Panc1 (cell line): ENCODE measurements at places on chromosomes 3 and 15.

- no peak for DNase-seq
Observed at GRCh38 chr3:52327486-52328290, 11.6 kb downstream of the DNAH1 start.

DNA sequence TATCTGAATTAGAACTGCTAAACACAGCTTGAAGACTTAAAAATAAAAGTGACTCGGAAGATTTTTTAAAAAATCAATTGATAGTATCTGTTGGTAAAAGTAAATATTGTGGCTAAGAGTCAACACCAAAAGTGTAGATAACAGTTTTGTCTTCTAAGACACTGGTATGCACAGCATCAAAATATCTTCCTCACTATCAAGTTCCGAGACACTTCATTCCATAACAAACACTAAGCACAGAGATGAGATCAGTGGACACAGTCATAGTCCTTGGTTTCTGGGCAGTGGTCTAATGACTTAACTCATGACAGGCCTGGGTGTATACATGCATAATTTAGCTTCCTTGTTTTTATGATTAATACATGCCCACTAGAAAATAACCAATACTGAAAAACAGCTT, 63.2 kb downstream of the PXYLP1 start:
- no peak for DNase-seq

- peak; percentile 27 for DNase-seq
Observed at GRCh38 chr15:82093774-82094211, 48.0 kb upstream of the MEX3B start.

- no peak for DNase-seq
Observed at GRCh38 chr3:129469026-129469425, 29.0 kb downstream of the IFT122 start.

DNA sequence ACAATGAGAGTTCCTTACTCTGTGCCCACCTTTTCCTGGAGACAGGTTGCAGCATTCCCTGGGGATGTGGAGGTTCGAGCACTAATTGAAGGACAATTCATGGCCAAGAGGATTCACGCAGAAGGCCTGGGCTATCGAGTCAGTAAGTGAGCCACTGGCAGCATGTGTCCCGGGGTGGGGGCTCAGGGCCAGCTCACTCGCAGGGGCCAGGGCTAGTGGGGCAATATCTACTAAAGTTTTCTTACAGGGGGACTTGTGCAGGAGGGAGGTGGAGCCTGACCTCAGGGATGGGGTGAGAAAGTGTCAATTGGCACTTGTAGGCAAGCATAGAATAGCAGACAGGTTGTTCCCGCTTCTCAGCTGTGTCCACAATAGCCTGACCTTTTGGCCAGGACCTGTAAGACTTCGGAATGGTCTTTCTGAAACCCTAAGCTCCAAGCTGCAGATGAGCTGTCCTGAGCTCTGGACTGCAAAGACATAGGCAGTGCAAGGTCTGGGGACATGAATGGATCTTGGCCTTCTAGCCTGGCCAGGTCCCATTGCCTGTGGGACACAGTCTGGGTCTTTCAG, 32.7 kb downstream of the XYLB start:
- no peak for DNase-seq

DNA sequence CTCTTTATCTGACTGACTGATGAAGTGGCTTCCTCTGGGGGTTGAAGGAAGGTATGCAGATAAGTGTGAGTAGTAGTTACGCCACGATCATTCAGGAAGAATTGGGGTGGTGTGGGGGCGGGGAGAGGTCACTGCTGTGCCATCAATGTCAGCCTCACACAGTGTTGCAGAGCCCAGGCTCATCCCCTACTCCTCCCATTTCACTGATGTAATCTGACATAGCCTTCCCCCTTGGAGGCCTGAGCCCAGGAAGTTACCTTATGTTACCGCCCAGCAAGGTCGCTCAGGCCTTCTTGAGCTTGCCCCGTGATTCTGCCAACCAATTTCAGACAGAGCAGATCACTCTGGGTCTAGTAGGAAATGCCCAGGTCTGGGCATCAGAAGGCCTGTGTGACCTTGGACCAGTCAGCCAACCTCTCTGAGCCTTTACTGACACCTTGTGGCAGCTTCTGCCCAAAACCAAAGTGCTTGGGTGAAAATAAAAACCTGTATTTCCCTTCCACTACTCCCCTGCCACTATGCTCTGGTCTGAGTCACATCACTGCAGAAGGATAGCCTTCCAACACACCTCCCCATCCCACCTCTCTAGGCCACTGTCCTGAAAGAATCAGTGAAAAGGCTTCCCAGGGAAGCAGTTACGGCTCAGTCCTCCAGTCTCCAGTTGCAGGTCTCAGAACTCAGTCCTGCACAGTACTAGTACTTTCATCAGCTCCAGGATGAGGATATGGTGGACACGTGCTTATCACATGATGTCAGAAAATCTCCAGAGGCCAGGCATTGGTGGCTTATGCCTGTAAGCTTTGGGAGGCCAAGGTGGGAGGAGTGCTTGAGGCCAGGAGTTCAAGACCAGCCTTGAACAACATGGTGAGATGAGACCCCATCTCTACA, 28.1 kb upstream of the INSYN1 start:
- DNase-seq, result no peak

DNA sequence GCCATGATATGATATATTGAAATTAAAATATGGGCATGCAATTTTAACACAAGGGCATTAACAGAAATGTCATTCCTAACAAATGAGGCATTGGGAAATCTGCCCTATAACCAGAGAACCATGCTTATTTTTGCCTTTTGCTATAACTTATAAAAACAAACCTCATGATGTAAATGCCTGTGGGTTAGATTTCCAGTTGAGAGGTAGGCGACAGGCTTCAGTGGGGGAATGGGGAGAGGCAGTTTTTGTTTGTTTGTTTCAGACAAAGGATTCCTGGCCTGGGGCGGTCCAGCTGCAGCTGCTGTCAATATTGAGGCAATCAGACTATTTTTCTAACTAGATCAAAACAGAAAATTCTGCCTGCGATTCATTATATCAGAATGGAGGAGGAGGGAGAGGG, 490.4 kb upstream of the CFAP20DC start:
- DNase-seq, result no peak

GRCh38 chr3:16770792-16771191, 114.0 kb upstream of the PLCL2 start:
- DNase-seq, result no peak

DNA sequence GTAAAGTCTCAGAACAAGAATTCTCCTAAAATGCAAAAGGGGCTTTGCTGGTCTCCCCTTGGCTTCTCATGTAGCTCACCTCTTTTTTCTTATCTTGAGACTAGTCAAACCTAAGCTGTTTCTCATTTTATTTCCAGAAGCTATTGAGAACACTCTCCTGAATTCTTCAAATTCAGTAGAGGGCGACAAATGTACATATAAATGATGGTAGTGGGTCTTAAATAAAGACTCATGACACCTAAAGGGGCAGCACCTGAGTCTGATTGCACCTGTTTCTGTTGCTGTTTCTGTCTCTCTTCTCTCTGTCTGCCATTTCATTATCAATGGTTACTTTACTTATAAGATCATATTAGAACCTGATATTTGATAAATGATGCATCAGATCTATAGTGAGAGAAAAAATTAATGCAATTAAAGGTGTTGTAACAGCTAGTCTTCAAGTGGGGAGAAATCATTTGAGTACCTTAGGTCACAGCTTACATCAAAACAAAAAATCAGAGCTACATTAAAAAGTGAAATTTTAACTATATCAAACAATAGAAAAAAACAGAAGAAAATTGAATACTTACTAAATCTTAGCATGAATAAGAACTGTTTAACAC, 7.0 kb downstream of the ADIPOQ start:
- DNase-seq, result peak; percentile 36

DNA sequence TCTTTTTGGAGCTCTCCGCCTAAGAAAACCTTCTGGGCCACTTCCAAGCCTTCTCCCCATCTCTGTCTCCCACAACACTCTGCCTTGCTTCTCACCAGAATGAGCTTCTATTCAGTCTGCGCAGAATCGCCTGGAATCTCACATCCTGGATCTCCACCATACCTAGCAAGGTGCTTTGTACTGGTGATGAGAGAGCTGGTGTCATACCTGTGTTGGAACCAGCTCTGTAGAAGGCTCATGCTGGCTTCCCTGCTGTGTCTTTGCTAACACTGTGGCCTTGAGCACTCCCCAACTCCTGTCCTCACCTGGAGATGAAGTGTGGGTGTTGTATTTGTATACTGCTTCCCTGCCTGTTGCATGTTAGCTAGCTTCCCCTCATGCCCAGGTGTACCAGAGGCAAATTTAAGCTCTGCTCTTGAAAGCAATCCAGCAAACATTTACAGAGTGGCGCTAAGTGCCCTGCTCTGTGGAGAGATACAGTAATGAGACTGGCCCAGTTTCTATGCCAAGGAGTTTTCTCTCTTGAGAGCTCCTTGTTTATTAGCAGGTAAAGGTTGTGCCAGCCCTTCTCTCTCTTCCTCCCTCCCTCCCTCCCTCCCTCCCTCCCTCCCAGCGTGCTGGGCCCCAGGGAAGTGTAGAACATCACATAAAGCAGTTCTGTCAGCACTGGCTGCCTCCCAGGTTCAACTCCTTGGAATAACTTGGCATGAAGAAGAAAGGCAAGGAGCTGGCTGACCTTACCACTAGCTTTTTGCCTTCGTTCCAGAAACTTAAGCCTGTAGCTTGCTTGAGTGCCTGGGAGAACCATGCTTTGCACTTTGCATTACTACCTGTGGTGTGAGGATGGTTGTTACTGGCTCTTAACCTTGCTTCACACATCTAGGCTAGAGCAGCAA, 54.9 kb downstream of the TRIM71 start:
- no peak for DNase-seq

DNA sequence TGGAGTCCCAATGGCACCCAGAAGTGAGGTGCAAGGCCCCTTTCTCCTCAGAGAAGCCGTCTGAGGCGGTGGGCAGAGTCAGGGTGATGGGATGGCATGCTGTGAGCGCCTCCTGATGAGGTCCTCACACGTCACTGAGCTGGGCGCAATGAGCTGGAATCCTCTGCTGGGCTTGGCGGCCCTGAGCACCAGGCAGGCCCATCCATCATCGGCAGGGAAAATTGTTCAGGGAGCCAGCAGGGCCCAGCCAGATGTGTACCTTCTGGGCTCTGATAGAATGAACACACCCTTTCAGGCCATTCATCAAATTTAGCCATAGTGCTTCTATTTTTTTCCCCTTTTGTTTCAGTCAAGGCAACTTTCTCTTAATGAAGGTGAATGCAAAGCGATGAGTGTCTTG, 43.7 kb downstream of the FAM3D start:
- DNase-seq, result no peak

GRCh38 chr3:14144423-14145075, 19.7 kb downstream of the TMEM43 start:
- DNase-seq, result peak; percentile 52

DNA sequence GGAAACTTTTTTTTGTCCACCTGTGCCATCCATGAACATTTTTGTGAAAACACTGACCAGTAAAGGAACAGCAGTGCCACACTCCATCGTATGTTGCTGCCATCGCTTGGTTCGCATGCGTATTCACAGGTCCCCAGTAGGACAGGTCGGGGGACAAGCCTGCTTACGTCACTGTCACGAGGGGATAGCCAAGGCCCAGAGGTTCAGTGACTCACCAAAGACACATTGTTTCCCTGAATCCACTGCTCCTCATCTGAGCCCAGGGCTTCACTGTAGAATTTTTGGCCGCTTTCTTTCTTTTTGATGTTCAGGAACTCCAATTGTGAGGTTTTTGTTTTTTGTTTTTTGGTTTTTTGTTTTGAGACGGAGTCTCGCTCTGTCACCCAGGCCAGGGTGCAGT, 5.9 kb downstream of the ADPRH start:
- no peak for DNase-seq
